ENCODE measurements at places on chromosomes 12 and 14. TPM values are rescaled to one million over a fixed set of nuclear protein-coding genes. Genes with fewer than 3 reads are reported as not detected.

DNA sequence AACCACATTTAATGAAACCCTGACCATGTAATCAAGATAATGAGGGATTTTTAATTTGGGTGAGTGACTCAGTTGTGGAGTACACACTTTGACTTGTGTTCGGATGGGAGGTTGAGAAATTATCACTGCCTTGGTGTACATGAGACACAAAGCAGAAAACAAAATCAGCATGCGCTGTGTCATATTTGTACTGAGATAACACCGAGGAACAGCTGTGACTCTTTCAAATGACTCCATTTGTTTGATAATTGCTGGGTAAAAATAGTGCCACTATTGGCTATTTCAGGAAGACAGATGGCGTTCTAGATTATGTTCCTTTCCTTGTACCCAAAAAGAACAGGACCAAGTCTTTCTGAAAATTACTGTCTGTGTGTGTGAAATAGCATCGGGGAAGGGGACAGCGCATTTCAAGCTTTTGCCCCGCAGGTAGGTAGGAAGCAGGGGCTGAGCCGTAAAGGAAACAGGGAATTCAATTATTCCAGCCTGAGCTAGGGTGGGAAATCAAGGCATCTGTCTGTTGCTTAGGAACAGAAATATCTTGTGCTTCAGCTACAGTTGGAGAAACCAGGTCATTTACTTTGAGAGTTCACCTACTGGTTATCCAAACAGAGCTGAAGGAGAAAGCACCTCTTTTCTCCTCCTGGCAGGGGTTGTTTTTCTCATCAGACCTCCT, 114.3 kb downstream of the SNAPC1 start:
- no peak overlapping the region for H3K27ac ChIP-seq
- no peak overlapping the region for H3K4me3 ChIP-seq
- H3K27me3 ChIP-seq = peaks cover 5% of the 10 kb centered on the region

GRCh38 chr12:76568130-76568529, 8.6 kb upstream of the OSBPL8 start:
- no peak for DNase-seq
- no peaks in the 10 kb centered on the region for H3K4me1 ChIP-seq
- H3K27ac ChIP-seq = no peak overlapping the region
- H3K27me3 ChIP-seq = no peaks in the 10 kb centered on the region
- no peak overlapping the region for H3K4me3 ChIP-seq

- H3K27ac ChIP-seq = no peak overlapping the region
- peak; percentile 66 for DNase-seq
- H3K4me3 ChIP-seq = no peak overlapping the region
- no peaks in the 10 kb centered on the region for H3K27me3 ChIP-seq
Measured at GRCh38 chr12:52582971-52583456, 9.4 kb upstream of the KRT74 start.

DNA sequence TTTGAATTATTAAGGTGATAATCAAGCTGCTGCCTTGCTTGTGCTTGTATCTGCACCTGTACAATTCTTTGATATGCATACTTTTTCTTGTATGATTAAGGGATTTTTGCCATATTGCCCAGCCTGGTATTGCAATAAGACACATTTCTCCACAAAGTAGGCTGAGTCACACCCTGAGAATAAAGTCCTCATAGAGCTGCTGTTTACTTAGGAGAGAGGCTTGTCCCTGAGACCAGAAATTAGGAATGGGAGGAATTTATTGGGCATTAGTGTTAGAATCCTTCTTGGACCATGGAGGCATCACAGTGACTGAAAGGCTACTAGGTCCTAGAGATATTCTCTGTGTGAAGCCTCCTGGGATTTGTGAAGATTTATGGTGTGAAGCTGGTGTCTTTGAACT, 506.8 kb upstream of the FBXO33 start:
- H3K27me3 ChIP-seq = no peaks in the 10 kb centered on the region
- H3K27ac ChIP-seq = no peak overlapping the region
- H3K36me3 ChIP-seq = no peaks in the 10 kb centered on the region
- no peak overlapping the region for H3K4me3 ChIP-seq

DNA sequence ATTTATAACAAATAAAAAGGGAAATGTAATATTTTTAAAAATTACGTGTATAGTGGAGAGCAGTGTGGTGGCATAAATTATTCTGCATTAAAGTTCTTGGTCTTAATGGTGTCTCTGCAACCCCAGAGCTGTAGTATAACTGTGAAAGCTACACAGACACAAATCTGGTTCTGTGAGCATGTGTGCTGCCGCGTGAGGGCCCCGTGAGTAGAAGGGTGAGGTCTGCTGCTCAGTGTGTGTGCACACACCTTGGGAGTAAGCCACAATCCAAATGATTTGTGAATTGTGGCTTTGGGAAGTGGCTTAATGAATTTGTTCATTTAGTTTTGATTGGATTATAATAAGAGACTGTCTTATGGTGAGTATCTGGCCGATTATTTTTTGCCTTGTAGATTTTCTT, 16.8 kb downstream of the PELI2 start:
- DNase-seq = peak; percentile 71
- no peaks in the 10 kb centered on the region for H3K36me3 ChIP-seq
- no peak overlapping the region for H3K4me3 ChIP-seq
- no peaks in the 10 kb centered on the region for H3K27me3 ChIP-seq
- H3K27ac ChIP-seq = no peak overlapping the region

GRCh38 chr14:41615011-41615595, 8.4 kb downstream of the LRFN5 start:
- H3K27ac ChIP-seq = no peak overlapping the region
- H3K4me1 ChIP-seq = no peaks in the 10 kb centered on the region
- DNase-seq = no peak
- peaks cover 6% of the 10 kb centered on the region for H3K27me3 ChIP-seq

DNA sequence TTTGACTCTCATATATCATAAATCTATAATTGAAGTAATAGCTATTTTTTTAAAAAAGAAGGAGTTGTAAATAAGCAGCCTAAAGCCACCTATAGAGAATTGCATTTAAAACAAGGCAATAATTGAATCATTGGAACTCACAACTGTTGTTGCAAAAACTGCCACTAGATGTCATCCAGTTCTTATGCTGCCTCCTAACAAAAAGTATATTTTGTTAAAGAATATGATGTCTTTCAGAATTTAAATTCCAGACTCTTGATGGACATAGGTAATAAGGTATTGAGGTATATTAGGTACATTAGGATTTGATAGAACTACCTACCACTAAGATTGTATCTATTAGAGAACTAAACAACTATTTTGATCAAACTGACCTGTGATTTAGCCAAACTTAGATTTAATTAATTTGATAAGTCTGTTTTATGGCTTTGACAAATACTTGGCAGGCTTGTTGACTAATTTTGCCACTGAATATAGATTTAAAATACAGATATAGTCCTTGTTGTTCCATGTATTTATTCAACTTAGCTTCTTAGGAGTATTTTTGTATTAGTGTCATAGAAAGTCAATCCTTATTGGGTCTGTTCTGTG, 401.4 kb downstream of the RPL10L start:
- no peak overlapping the region for H3K27ac ChIP-seq
- no peak overlapping the region for H3K4me3 ChIP-seq
- no peaks in the 10 kb centered on the region for H3K36me3 ChIP-seq
- H3K4me1 ChIP-seq = no peaks in the 10 kb centered on the region
- DNase-seq = no peak

DNA sequence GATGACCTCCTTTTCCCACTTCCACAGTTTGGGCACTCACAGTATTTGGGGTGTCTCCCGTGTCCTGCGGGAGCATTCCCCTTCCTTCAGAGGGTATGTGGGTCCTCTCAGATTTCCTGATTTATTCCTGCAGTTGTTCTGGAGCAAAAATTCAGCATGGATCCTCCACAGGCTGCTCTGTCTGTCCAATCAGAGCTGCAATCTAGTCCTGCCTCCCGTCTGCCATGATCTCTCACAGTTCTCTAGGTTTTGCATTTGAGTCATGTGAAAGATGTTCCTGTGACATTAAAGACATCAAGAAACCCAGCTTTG, 435.9 kb downstream of the TMTC2 start:
- H3K4me3 ChIP-seq = no peak overlapping the region
- H3K27me3 ChIP-seq = no peaks in the 10 kb centered on the region
- no peaks in the 10 kb centered on the region for H3K4me1 ChIP-seq
- no peak overlapping the region for H3K27ac ChIP-seq
- no peak for DNase-seq
- no peaks in the 10 kb centered on the region for H3K36me3 ChIP-seq

GRCh38 chr14:100018482-100018881, 46.7 kb upstream of the EVL start:
- no peak for DNase-seq
- H3K36me3 ChIP-seq = no peaks in the 10 kb centered on the region
- no peak overlapping the region for H3K4me3 ChIP-seq
- H3K4me1 ChIP-seq = peaks cover 23% of the 10 kb centered on the region
- H3K27me3 ChIP-seq = no peaks in the 10 kb centered on the region
- H3K27ac ChIP-seq = no peak overlapping the region

DNA sequence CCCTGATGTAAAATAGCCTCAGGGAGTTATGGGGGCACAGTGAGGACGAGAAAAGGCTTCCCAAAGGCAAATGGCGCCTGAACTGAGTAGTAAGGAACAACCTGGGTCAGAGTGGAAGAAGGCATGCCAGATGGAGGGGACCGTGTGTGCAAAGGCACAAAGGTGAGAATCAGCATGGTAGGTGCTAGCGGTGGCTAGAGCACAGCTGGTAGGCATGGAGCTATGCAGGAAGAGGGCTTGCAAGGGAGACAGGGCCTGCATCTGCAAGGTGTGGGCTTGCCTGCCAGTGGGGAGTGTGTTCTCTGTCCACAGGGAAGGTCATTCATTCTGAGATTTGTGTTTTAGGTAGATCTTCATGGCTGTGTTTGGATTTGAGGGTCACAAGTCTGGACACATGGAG, 18.5 kb upstream of the HSP90AA1 start:
- no peak for DNase-seq
- H3K27me3 ChIP-seq = no peaks in the 10 kb centered on the region
- H3K27ac ChIP-seq = no peak overlapping the region
- no peaks in the 10 kb centered on the region for H3K36me3 ChIP-seq

DNA sequence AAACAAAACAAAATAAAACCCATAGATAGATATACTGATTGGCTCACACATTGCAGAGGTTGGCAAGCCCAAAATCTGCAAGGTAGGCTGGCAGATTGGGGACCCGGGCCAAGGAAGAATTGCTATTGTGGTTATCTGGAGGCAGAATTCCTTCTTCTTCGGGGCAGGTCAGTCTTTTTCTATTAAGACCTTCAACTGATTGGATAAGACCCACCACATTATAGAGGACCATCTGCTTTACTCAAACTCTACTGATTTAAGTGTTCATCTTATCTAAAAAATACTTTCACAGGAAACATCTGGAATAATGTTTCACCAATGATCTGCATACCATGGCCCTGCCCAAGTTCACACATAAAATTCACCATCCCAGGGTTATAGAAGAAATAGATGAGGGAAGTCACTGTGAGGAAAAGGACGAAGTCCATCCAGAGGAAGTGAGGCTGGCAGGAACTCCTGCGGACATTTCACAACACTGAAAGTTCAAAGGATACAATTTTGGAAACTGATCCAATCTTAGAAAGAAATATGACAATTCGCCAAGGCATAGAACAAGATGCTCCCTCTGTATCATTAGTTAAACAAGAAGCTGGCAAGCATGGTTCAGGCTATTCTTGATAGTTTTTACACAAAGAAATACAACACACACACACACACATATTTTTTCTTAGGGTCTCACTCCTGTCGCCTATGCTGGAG, 127.6 kb upstream of the MED13L start:
- H3K4me3 ChIP-seq = no peak overlapping the region
- H3K4me1 ChIP-seq = peaks cover 18% of the 10 kb centered on the region

- H3K4me1 ChIP-seq = no peaks in the 10 kb centered on the region
- no peak for DNase-seq
- no peak overlapping the region for H3K4me3 ChIP-seq
Measured at GRCh38 chr12:70831543-70831942, 89.0 kb downstream of the PTPRR start.

Gene RFX4
- total RNA-seq = not detected

Gene TEX22
- 3.2 TPM for total RNA-seq

Gene GYS2
- total RNA-seq = not detected

Measured in upper lobe of right lung (tissue), 1 donor.